Type B pancreatic cell (in vitro differentiated cells): ENCODE measurements at places on chromosomes 6 and 20.

- DNase-seq: no peak
Measured at GRCh38 chr6:126722411-126722810, 382.5 kb downstream of the CENPW start.

DNA sequence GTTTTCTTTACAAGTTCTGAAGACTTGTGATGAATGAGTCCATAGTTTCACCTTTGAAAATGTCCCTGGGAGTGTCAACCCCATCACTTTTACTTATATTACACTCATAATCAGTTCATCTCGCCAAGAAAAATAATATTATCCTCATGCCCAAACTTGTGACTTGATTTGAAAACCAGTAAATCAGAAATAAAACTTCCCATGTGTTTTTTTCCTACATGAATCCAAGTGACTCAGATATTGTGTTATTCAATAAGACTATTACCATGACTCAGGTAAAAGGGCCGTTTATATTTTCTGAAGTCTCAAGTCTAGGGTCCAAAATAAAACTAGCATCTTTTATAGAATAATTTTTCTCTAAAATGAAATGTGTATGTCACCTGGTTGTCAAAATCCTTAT is 15.8 kb upstream of the CYP24A1 start:
- DNase-seq: no peak

DNA sequence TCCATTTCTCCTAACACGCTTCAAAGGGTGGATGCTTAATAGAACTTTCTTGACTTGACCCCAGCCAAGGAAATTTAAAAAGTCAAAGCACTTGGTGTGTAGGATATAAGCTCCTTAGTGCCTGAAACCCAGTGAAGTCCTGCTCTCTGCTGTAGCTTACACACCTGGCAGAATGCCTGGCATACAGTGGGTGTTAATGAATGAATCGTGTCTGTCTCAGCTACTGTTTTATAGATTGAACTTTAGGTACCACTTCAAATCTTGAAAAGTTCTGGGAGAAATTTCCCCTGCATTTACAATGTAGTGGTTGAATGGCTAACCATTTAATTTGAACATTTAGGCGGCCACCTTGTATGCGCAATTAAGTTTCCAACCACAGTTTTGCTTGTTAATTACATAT is 70.5 kb upstream of the ZNF217 start:
- DNase-seq: no peak

DNA sequence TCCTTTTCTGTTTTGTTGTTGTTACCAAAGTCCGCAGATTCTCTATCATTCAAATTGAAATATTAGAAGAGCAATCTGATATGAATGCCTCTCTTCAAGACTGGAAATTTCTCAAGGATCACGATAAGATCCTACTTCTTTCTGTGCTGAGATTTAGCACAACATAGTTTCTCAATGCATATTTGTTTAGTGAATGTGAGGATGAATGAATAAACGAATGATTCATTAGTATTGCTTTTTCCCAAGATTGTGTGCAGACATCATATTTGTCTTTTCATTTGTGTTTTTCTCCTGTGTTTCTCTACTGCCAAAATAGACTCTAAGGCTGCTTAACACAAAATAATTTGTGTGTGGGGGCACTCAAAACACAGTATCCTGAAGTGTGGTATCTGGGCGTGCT is 862.7 kb upstream of the MAP3K7 start:
- DNase-seq: no peak

GRCh38 chr6:107618672-107619071 is 128.8 kb downstream of the SOBP start:
- no peak for DNase-seq

- DNase-seq: no peak
Measured at GRCh38 chr6:119527231-119527578, 177.6 kb upstream of the MAN1A1 start.

- no peak for DNase-seq
Measured at GRCh38 chr6:127195833-127196232, 70.8 kb upstream of the RNF146 start.

DNA sequence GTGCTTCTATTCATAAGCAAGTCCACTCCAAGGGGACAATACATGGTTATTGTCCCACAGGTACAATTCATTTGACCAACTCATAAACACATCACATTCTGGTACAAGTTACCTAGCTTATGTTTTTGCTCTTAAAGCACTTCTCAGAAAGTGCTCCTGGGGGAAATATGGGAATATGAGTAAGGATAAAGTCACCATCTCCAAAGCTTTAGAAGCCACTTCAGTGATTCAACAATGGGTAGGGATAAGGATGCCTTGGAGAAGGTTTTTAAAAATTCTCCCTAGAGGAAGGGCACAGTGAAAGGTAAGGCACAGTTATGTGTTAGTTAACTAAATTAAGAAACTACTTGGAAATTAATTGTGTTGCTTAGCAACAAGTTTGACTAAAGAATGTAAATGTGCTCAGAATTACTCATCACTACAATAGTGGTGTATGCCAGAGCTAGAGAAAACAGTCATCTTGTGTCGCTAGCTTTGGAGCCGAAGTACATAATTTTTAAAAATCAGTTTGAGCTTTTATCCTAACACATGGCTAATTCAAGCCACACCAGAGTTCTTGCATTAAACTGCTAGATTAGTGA is 39.5 kb upstream of the LAMP5 start:
- no peak for DNase-seq

DNA sequence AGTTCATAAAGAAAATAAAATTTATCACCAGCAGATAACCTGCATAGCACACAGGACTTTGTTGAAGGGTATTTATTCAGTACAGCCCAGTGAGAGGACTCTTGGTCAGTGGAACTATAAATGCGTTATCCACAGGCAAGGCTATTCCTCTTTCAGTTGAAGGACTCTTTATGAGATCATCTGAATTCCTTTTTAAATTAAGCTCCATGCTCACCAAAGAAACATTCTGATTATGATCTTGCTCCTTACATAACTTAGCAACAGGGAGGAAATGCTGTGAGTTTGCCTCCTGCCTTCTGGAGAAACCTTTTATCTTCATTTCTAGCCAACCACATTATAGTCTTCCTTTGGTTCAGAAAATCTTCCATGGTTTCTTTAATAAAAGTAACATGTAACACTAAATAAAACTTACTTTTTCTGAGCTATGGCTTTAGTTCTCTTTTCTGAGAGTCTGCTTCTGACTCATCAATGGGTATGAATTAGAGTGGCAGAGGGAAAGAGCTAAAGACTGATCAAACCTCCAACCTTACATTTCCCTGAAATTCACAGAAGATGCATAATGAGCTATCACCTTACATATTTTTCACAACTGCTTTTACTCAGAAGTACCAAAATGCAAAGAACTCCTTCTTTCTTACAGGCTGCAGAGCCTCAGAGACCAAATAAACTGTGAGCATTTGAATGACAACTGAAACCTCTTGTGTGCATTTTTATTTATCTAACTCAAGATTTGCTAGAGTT is 267.2 kb downstream of the ADGRG6 start:
- no peak for DNase-seq
